ENCODE measurements at places on chromosomes 13 and 19.
A peak's percentile ranks its signal among the peaks of the same experiment; 100 is the strongest.

- peak; percentile 23 for DNase-seq
These were observed 54.3 kb downstream of the SLAIN1 start for GRCh38 chr13:77751513-77752456.

- DNase-seq = no peak
These were observed 9.2 kb downstream of the GJA3 start for GRCh38 chr13:20151612-20152011.

- no peak for DNase-seq
These were observed 17.4 kb upstream of the POMP start for GRCh38 chr13:28641600-28641926.

GRCh38 chr13:43307221-43307920, 284.0 kb downstream of the DNAJC15 start:
- no peak for DNase-seq

DNA sequence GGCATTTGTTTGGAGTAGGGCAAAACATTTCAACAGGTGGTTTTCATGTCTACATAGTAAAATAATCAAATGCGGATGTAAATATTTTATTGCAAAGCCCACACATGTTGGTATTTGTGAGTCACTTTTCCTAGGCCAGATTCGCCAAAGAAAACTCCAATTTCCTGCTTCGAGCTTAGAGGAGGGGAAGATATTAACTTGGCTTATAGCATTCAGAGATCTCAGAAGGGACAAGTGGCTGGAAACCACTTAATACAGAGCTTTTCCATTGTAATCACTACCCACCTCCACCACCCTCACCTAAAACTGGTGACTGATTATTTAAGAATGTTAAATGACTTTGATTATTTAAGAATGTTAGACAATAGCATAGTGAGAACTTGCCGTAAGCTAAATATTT, 530.6 kb upstream of the SPRY2 start:
- DNase-seq = no peak

- no peak for DNase-seq
These were observed at the start of gene TYROBP for GRCh38 chr19:35908010-35908441. Gene TYROBP, minus strand, starts transcription at chr19:35908295. Its CDS starts 67 bp downstream, at chr19:35908228.

GRCh38 chr13:57491318-57491717, 140.2 kb upstream of the PCDH17 start:
- DNase-seq = no peak

DNA sequence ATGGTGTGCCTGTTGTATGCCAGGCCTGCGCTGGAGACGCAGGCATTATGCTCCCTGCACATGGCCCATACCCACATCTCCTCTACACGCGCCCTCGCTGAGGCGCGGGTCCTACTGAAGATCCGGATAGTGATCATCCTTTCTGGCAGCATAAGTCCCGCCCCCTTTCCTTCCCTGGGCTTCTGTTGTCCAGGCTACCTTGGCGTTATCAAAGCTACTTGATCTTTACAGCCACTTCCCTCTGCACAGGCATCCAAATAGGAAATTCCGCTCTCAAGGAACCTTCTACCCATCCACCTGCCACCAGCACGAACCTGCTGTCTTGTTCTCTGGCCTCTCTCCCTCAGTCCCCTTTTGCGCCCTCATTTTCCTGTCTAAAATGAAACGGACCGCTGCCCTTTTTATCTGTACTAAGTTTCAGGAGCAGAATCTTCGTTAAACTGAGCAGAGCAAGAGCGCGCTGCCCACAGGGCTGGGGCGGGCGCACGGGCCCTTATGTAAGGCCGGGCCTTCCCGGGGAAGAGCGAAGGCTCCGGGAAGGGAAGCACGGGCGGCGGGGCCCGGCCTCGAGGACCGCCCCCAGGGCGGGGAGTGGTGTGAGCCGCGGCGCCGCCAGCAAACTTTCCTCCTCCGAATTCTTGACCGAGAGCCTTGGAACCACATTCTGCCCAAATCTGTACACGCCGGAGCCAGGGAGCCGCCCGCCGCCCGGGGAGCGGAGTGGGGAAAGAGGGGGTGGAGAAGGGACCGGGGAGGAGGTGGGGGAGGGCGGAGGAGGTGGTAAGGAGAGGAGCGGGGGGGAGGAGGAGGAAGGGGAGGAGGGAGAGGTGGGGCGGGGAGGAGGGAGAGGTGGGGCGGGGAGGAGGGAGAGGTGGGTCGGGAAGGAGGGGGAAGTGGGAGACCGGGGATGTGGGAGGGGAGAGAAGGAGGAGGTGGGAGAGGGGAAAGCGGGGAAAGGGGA, 920 bp upstream of the UBE2L5 start:
- peak; percentile 77 for DNase-seq

DNA sequence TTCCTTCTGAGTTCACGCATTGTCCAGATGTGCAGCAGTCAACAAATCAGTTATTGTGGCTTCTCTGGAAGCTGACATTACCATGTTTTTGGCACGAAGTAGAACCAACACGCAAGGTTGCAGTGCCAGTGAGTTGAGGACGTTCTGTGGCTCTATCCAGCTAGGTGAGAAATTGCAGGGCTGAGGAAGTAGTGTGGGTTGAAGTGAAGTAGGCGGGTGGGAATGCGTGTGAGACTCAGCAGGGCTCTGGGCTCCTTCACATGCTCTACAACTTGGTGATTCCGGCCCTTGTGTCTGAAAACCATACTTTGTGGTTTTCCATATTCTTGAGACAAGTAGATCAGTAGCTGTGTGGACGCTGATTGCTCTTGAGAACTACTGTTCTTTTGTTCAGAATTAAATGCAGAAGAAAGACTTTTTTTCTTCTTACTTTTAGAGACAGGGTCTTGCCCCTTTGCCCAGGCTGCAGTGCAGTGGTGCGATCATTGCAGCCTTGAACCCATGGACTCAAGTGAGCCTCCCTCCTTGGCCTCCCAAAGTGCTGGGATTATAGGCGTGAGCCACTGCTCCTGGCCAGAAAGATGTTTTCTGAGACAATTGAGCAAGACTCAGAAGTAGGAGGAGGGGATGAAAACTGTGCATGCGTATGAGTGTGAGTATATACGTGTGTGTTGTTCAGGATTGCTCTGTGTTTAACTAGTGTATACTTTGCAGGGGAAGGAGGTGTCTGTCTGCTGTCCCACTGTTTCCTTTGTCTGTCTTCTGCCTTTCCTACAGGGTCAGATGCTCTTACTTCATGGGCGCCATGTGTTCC, 46.2 kb downstream of the GATAD2A start:
- DNase-seq = no peak

- no peak for DNase-seq
These were observed 489.1 kb downstream of the MYO16 start for GRCh38 chr13:109118521-109118920.

- DNase-seq = no peak
These were observed 193.1 kb downstream of the ZIC5 start for GRCh38 chr13:99778500-99778899.

DNA sequence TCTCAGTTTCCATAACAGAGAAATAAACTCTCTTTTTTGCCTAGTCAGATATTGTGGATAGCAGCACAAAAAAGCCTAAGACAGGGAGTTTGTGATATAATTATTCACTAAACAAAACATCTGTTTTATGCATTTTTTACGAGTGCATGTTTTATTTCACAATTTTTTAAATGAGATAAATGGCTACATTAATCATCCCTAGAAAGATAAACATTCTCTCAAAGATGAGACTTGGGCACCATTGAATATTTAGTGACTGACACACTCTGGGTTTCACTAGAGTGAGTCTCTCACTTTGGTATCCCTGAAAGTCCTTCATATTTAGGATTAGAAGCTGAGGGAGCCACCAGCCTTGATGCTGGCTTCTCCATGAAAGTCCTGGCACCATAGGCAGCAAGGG, 74.3 kb upstream of the LRCH1 start:
- DNase-seq = no peak

DNA sequence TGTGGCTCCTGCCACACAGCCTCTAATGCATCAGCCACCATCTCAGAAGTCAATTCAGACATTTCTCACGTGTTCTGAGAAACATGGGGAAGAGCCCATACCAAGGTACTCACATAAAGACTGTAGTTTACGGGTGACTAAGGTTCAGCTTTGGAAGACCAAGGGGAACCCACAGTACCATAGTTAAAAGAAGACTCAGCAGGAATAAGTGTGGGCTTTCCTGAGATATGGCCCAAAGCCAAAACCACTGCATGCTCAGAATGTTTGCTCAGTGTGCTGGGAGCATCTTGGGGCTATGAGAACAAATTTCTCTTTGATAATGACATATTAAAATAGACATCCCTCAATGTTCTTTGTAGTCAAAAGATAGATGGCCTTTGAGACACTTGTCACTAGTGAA, 283.8 kb downstream of the DCT start:
- DNase-seq = no peak

- no peak for DNase-seq
These were observed 53.6 kb downstream of the FAM216B start for GRCh38 chr13:42834946-42835345.

DNA sequence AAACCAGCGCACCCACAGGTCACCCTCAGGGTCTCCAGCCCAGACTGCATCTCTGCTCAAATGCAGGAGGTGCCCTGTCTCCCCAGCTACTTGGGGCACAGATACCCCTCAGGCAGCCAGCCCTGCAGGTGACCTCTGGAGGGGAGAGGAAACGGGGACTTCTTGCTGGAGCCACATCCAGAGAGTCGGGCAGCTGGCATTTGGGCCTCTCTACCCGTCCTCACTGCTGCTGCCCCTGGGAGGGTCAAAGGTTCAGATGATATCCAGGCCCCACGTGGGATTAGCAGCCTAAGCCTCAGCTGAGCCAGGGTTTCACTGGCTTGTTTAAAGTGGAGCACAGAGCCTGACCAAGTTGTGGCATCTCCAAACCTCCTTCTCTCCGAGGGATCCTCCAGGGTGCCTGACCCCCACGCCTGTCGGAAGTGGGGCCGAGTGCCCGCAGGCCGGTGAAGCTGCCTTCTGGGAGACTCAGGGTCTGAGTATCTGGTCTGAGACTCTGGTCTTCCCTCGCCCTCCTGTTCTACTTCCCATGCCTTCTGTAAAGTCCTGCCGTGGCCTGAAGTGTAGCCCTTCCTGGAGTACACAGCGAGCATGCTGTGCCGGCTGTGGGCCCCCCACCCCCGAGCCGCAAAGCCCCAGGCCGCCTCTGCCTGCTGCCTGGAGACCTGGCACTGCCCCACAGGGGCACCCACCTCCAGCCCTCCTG, 2.1 kb downstream of the RASA3 start:
- no peak for DNase-seq

- no peak for DNase-seq
These were observed 766.4 kb upstream of the KLHL1 start for GRCh38 chr13:70874636-70875035.

- no peak for DNase-seq
These were observed 9.6 kb upstream of the CYSLTR2 start for GRCh38 chr13:48644141-48644540.

DNA sequence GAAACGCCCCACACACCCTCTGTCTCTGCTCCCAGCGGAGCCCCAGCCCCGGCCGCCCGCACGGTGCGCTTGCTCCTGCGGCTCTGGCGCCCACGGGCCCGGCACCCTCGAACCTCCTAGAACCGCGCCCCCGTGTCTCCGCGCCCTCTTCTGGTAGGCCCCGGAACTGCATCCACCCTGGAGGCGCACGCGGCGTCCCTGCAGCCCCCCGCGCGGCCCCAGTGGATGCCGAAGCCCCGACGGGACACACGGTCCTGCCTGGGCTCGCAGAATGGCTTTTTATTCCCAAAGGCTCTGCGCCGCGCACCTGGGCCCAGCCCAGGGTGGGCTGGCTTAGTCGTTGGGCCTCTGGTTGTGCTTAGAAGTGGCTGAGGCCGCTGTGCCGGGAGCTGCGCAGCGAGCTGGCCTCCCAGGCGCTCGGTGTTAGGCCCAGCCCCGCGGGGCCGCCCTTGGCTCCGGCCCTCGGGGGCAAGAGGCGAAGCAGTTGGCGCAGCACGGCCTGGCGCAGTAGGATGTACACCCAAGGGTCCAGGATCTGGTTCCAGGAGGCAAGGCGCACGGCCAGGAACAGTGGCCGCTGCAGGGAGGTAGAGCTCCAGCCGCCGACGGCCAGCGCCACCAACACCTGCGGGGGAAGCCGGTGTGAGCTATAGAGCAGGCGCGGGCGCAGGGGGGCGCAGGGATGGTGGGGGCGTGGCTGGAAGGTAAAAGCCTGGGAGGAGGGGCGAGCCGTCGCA, 2.8 kb downstream of the PTGER1 start:
- DNase-seq = peak; percentile 96

DNA sequence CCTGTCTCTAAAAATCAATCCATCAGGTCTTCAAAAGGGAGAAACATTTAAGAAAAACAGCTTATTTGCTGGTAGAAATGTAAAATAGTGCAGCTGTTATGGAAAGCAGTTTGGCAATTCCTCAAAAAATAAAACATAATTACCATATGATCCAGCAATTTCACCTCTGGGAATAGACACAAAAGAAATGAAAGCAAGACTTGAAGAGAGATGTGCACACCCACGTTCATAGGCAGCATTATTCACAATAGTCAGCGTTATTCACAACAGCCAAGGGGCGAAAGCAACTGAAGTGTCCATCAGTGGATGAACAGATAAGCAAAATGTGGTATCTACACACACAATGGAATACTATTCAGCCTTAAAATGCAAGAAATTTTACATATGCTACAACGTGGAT, 45.1 kb upstream of the DOCK9 start:
- DNase-seq = no peak

DNA sequence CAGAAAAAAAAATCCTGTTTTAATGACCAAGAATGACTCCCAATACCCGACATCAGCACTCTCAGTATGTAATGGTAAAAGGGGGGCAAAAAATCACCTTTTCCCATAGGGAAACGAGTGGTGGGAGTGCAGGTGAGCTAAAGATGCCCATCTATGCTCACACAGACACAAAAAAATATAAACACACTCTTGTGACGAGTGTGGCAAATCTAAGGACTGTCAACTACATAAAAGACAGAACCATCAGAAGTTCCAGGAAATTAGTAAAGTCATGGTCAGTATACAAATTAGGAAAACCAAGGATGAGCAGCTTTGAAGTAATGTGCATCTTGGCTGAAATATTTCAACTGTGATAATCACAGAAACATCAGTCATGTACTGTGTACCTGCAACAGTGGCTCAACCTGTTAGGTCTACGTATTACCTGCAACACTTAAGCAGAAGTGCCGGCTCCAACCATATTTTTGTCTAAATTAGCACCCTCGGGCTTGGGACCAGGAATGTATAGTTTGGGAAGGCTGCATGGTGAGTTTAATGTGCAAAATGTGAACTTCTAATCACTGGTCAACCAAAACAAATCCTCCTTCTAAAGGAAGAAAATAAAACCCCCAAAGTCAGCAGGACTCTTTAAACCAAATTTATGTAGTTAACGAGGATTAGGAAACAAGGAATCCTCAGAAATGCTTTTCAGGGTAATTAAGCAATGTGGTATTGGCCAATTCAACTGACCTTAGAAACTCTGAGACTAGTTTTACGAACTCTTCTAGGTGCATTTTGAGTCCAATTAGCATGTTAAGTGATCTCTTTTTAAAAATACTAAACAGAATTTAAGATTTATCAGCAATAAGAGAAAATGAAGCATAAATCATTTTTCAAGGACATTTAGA, 24.3 kb downstream of the ANKRD10 start:
- DNase-seq = no peak

- DNase-seq = no peak
These were observed 10.0 kb upstream of the CABP5 start for GRCh38 chr19:48053856-48054255.
